Thoracic aorta endothelial cell (primary cell): ENCODE measurements at places on chromosomes 6 and 20. TPM values are rescaled to one million over a fixed set of nuclear protein-coding genes. Genes with fewer than 3 reads are reported as not detected.

SLC2A10 gene
- total RNA-seq = 4.5 and 9.3 TPM in 2 replicates

MUC22 gene
- total RNA-seq = not detected in 2 replicates

MYBL2 gene
- total RNA-seq = 51.2 and 67.0 TPM in 2 replicates

ADAT2 gene
- 13.0 and 15.4 TPM in 2 replicates for total RNA-seq

IGF2R gene
- total RNA-seq = 65.0 and 69.5 TPM in 2 replicates

PHACTR1 gene
- total RNA-seq = 18.9 and 27.7 TPM in 2 replicates

LAMP5 gene
- total RNA-seq = 0.66 and 0.72 TPM in 2 replicates

MAN1A1 gene
- 40.4 and 58.8 TPM in 2 replicates for total RNA-seq

VNN1 gene
- total RNA-seq = 0.07 TPM in 1 of 2 replicates, not detected in the other

FAM184A gene
- 0.66 and 1.1 TPM in 2 replicates for total RNA-seq

ERVFRD-1 gene
- not detected in 2 replicates for total RNA-seq

TNFRSF6B gene
- total RNA-seq = 13.2 and 15.5 TPM in 2 replicates

CASS4 gene
- total RNA-seq = under 0.01 TPM in 1 of 2 replicates, not detected in the other

NKAIN2 gene
- total RNA-seq = not detected in 2 replicates

ELOVL4 gene
- total RNA-seq = 1.9 and 2.0 TPM in 2 replicates

PLCB4 gene
- 1.5 and 3.5 TPM in 2 replicates for total RNA-seq

SASH1 gene
- total RNA-seq = 132 and 183 TPM in 2 replicates

TRIM39 gene
- 8.9 and 11.4 TPM in 2 replicates for total RNA-seq

TRIM38 gene
- total RNA-seq = 12.3 and 13.3 TPM in 2 replicates

FOXA2 gene
- not detected in 2 replicates for total RNA-seq

ADGB gene
- not detected in 2 replicates for total RNA-seq

TMEM14A gene
- total RNA-seq = 24.2 and 27.3 TPM in 2 replicates

GRM1 gene
- total RNA-seq = under 0.01 TPM in 2 replicates

SAMD10 gene
- total RNA-seq = 1.9 and 2.6 TPM in 2 replicates

TRAPPC3L gene
- total RNA-seq = 0.13 and 0.22 TPM in 2 replicates

SRSF12 gene
- total RNA-seq = under 0.01 and 0.36 TPM in 2 replicates

PI3 gene
- not detected in 2 replicates for total RNA-seq

PARD6B gene
- 0.27 and 0.43 TPM in 2 replicates for total RNA-seq

CBLN4 gene
- not detected in 2 replicates for total RNA-seq

CALHM4 gene
- total RNA-seq = 0.13 and 0.22 TPM in 2 replicates

EBF4 gene
- 0.53 and 1.0 TPM in 2 replicates for total RNA-seq

TRIM40 gene
- not detected in 2 replicates for total RNA-seq

CYP21A2 gene
- not detected in 2 replicates for total RNA-seq

GABRR1 gene
- not detected in 2 replicates for total RNA-seq

CDSN gene
- not detected in 2 replicates for total RNA-seq

RHAG gene
- total RNA-seq = not detected in 2 replicates

CRISP3 gene
- not detected in 2 replicates for total RNA-seq

GGTLC1 gene
- not detected in 2 replicates for total RNA-seq

GJA10 gene
- not detected in 2 replicates for total RNA-seq

PRKN gene
- 0.29 and 2.1 TPM in 2 replicates for total RNA-seq

CLDN20 gene
- not detected in 2 replicates for total RNA-seq

BPI gene
- not detected in 2 replicates for total RNA-seq

CALHM6 gene
- 0.13 and 0.50 TPM in 2 replicates for total RNA-seq

FKBP1A gene
- total RNA-seq = 412 and 489 TPM in 2 replicates

TBC1D20 gene
- total RNA-seq = 27.4 and 28.3 TPM in 2 replicates

RNF217 gene
- 29.0 and 36.6 TPM in 2 replicates for total RNA-seq

FAM83D gene
- total RNA-seq = 33.8 and 63.0 TPM in 2 replicates

SGK1 gene
- total RNA-seq = 153 and 251 TPM in 2 replicates

TSPO2 gene
- not detected in 2 replicates for total RNA-seq

BHLHE23 gene
- total RNA-seq = not detected in 2 replicates
